Activated CD4-positive, alpha-beta T cell treated with anti-CD3 and anti-CD28 coated beads for 4 hours (primary cell): ENCODE measurements at places on chromosomes 2 and 18.

- no peak for DNase-seq
These were observed 2.8 kb downstream of the ZFP36L2 start for GRCh38 chr2:43223521-43224001.

DNA sequence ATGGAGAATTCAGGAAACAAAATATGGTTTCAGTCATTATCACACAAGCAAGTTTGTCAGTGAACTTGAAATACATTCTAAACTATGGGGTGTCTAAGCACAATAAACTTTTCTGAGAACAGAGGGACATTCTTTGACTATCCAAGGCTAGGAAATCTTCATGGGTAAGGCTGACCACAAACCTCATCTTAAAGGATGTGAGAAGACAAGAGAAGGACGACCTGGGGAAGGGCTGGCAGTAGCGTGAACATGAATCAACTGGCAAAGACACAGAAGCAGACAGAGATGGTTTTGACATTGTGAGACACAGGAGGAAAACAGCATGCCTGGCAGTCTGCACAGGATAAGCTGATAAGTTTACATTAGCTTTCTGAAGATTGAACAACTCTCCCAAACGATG lies 752.4 kb upstream of the SLC8A1 start:
- DNase-seq, result no peak

GRCh38 chr2:217184242-217184641 lies 324.4 kb upstream of the TNP1 start:
- DNase-seq, result no peak

DNA sequence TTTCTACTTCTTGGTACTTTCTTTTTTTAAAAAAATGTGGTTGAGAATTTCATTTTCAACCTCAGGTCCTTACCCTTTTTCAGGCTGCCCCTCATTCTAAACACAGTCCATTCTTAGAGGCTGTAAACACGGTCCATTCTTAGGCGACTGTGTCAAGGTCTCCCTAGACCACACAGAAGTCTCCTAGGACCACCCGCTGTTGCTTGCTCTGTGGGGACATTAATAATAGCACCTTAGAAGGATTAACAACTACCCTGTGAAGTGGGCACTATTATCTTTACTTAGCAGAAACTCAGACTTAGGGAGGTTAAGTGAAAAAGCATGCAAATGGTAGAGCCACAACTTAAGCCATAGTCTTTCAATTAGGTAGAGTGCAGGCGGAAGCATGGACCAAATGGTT lies 91.7 kb downstream of the RBMS1 start:
- DNase-seq, result no peak

DNA sequence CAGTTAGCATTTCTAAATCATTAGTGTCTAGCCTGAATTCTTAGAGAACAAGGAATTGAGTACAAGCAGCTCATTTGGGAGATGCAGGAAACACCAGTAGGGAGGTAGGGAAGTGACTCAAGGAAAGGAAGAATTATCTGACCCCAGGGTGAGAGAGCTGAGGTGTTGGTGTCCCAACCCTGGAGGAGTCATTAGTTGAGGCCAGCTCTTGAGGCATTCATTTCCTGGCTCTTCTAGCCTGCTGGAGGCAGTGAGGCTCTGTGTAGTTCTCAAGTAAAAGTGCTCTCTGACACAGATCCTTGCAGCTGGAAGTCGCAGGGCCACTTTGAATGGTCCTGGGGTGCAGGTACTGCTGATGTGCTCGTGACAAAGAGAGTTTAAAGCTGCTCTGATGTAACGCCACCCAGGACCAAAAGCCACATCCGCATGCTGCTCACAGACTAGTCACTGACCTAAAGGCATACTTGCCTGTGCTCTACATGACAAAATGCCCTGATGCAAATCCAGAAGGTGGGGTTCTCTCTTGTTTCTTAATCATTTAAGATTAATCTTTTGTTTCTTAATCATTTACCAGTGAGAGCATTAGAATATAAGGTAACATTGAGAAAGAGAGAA lies 299.5 kb upstream of the LYPD1 start:
- no peak for DNase-seq

DNA sequence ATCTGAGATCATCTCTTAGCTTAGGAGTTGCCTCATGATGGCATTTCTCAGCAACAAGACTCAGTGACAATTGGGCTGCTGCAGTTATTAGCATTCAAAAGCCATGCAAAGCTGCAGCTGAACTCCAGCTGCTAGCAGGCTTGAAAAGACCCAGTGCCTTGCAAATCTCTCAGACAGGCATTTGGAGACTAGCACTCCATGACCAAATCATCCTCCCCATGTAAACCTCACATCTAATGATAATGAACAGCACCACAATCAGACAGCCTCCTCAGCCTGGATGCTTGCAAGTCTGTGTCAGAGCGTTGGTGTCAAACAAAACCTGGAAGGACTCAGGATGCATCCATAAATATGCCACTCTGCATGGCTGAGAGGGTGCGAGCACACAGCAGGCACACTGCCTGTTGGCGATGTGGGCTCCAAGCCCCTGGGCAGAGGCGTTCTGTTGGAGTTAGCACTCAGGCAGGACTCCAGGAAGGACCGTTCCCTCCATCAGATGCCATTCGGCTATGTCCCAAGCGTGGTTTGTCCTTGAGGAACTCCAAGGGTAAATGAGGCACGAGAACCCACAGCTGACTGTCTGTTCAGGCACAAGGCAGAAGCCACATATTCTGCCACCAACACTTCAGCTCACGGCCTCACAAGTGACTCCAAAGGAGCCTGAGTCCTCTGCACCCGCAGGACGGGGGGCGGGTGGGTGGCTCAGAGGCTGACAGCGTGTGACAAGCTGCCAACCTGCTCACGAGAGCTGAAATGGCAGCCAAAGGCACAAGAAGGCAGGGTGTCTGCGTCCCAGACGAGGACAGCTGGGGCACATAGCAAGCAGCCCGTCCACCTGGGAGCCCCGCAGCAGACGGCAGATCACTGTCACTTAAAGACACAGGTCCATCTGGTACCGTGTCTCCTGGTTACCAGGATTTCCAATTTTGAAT lies 183.8 kb downstream of the MYT1L start:
- no peak for DNase-seq

GRCh38 chr2:38997781-38998180 lies 108.1 kb downstream of the ARHGEF33 start:
- DNase-seq, result no peak

DNA sequence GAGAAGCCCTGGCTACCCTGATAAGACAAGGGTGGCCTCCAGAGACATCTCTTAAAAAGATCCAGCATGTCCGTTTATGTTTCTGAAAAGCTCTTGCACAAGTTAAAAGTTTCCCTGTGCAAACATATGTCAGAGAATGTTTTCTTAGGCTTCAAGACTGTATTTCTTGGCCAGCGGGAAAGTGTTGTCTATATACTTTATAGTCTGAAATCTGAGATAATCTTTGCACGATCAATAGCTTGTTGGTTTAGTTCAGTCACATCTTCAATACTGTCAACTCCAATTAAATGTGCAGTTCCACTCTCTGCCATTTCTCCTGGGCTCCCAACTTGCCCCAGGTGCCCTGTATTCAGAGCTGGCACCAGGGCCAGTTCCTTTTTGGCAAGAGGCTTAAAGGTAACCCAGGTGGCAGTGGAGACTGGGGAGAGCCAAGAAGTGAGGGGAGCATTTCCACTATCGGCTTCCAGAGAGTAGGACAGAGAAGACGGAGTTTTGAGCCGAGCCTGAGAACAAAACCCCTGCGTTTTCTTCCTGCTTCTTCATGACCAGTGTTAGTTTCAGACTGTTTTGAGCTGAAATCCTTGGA lies 64.4 kb downstream of the ACOXL start:
- DNase-seq, result no peak

GRCh38 chr18:13614641-13615288 lies 111.6 kb downstream of the FAM210A start:
- no peak for DNase-seq

- DNase-seq, result no peak
These were observed 71.4 kb upstream of the GLS start for GRCh38 chr2:190809139-190809764.

GRCh38 chr2:12679550-12680072 lies 37.1 kb upstream of the TRIB2 start:
- DNase-seq, result no peak

DNA sequence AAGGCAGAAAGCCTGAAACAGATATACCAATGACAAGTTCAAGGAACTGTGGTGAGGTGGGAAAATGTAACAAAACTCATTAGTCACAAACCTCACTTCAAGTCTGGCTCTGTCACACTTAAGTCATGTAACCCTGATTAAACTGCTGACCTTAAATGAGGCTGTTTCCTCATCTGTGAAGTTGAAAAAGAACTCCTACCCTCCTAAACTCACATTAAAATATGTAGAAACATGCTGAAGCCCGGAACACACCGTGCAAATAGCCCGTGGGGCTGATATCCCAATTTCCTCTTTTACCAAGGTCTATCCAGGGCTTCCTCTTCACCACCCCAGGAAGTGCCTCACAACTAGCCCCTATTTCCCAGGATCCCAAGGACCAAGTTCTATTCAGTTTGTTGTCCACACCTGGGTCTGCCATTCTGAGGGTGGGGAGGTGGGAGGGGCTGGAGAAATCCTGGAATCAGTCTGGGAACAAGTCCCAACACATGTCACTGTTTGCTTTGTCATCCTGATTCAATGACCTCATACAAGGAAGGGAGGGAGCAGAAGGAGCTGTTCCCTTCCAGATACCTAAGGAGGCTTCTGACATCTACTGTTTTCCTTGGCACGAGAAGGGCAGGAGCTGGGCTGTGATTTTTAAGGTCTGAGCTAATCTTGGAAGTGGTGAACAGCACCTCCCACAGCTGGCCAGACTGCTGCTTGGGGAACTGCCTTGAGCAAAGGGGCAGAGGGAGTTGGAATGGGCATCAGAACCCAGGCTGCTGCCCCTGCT lies 42.3 kb downstream of the SLC4A1AP start:
- DNase-seq, result no peak

DNA sequence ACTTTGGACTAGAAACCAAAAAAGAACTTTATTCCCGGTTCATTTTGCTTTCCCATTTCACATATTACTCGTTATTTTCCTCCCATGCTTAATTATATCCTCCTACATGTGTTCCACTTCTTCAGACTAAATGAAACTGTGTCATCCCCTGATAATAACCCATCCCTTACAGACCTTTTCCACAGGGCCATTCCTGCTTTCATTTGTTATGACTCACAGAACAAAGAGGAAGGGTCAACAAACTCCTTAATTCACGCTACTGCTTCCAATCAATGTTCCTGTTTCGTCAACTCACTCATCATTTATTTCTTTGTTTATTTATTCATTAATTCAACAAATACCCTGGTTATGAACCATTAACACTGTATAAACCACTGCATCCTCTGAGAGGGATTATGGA lies 104.5 kb downstream of the ZEB2 start:
- no peak for DNase-seq

DNA sequence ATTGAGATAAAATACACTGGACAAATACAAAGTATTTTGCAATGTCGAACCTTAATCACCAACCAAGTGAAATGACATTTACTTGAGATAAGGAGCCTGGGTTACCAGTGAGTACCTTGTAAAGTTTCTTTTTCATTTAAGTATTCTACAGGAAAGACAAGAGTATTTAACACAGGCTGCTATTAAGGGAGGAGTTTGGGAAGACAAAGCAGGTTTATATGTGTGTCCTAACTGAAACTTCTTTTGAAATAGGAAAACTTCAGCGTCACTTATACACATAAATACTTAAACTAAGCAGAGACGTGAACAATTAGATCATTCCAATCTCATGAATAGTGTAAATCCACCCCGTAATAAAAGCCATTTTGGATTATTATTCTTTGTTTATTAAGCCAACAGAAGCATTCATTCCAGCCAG lies 126.7 kb upstream of the CYP26B1 start:
- no peak for DNase-seq

GRCh38 chr18:78915446-78916008 lies 64.1 kb upstream of the SALL3 start:
- DNase-seq, result no peak

DNA sequence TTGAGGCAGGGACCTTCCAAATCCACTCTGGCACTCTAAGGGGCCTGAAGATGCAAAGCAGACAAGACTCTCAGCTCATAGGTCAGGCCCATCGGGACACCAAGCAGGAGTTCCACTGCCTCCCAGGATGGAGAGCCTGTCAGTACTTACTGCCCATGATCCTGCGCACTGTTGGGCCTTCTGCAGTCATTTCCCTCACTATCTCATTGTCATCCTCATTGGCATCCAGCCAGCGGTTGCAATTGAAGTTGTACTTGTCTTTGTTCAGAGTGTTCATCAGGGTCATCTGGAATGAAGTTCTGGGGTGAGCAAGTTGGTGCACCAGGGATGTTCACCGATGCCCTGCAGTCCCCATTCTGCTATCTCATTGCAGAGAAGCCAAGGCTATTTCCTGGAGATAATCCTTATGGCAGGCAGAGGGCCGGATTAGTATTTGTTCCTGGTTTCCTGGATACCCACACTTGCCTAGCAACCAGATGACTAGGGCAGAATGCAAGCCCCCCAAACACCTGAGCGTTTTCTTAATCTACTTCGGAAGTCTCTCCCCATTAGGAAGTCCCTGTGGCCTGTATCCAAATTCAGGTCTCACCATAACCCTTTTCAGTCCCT lies 65.1 kb downstream of the LOXHD1 start:
- no peak for DNase-seq

- DNase-seq, result no peak
These were observed 23.4 kb upstream of the LPIN1 start for GRCh38 chr2:11723061-11723371.

DNA sequence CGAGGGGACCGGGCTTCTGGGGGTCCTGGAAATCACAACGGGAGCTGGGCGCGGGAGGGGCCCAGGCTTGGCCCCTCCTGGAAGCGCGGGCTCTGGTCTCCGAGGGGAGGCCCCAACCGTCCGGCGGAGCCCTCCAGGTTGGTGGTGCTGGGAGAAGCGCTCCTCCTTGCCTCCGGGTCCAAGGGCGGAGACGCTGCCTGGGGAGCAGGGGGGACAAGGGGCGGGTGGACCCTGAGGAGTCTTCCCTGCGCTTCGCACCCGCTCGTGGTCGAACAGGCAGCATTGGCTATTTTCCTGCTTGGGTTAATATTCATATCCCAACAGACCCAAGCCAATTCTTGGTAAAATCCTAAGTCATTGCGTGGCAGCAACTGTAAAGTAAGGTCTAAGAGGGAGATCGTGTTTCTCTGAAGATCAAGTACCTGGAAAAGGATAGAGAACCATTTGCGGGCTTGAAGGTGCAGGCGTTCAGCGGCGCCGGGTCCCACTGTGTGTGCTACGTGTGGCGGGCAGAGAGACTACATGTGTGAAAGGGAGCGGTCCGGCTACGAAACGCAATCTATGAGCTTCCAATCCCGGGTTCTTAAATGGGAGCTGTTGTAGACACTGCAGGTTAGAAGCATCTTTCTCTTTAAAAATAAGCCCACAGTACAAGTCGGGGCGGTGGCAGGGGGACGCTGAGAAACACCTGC lies 805 bp downstream of the CIDEA start:
- no peak for DNase-seq

- DNase-seq, result no peak
These were observed 40.1 kb downstream of the NDUFAF7 start for GRCh38 chr2:37271376-37272067.
